Glutamatergic neuron (in vitro differentiated cells): ENCODE measurements at places on chromosomes 12 and 14.

- no peak for DNase-seq
Observed at GRCh38 chr12:118432812-118433545, 56.6 kb downstream of the SUDS3 start.

GRCh38 chr12:88303335-88303734 is 161.2 kb downstream of the TMTC3 start:
- DNase-seq, result no peak

DNA sequence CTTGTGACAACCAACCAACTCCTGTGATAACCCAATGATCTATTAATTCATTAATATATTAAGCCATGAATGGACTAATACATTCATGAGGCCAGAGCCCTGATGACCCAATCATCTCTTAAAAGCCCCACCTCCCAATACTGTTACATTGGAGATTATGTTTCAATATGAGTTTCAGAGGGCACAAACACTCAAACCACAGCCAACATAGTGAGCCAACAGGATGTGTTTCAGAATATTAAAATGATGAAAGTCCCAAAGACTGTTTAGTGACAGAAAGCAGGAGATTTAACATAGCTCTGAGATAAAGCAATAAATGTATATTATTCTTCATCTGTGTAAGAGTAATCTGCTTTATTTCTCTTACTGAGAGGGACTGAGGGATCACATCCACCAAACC is 71.7 kb downstream of the PTPRO start:
- DNase-seq, result no peak

DNA sequence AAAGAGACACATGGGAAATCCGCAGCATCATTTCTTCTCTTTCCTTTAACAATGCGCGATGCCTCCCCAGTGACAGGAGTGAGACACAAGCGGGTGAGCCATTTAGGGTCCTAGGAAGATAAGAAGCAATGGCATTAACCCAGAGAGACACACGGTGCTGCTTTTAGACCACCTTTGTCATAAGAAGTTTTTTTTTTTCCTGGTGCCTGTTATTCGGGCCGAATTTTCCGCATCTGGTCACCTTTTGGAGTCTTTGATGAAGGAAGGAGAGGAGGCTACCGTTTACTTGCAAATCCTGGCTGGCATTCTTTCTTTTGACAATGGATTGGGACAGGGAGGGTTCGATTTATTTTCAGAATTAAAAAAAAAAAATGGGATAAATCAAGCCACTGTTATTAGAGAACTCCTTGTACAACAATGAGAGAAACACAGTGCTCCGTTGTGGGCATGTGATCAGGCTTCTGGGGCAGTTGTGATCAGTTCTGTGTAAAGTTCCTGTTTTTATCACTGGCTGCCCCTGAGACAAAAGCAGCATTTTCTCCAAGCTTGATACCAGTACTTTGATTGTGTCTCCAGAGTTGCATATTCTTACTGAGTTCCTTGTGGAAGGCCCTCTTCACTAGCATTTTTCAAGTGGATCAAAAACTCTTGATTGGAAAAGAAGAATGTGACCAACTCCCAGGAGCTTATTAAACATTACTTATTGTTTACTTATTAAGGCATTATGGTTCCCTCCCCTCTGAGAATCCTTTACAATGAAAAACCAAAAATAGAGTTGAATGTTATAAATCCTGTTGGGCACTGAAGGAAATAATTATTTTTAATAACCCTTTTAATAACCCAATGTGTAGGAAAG is 1.1 kb downstream of the DIP2B start:
- DNase-seq, result no peak

GRCh38 chr12:22415342-22416309 is 81.1 kb upstream of the ST8SIA1 start:
- DNase-seq, result no peak
